Posterior vena cava (tissue), 2 donors: ENCODE measurements at places on chromosomes 3 and 15. TPM values are rescaled to one million over a fixed set of nuclear protein-coding genes. Genes with fewer than 3 reads are reported as not detected.

- DNase-seq: peak; percentile 90
Measured at GRCh38 chr3:46695177-46695961, 1.9 kb upstream of the ALS2CL start.

DNA sequence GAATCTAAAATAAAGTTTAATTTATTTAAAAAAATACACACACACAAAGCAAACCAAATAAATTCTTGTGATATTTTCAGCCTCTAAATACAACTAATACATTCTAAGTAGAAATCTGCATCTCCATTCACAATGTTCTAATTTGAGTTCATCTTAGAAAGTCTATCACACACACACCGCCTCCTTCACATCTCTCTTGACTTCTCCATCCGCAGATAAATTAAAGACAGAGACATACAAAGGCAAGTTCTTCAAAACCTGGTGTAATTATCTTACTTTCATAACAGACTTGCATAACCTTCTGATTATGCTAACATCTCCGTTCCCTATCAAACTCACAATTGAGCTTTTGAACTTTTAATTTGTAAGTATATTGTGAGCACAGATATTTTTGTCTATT lies 657.3 kb downstream of the VGLL3 start:
- DNase-seq: no peak

GRCh38 chr3:160675566-160676124 lies 1.3 kb upstream of the ARL14 start:
- DNase-seq: no peak

DNA sequence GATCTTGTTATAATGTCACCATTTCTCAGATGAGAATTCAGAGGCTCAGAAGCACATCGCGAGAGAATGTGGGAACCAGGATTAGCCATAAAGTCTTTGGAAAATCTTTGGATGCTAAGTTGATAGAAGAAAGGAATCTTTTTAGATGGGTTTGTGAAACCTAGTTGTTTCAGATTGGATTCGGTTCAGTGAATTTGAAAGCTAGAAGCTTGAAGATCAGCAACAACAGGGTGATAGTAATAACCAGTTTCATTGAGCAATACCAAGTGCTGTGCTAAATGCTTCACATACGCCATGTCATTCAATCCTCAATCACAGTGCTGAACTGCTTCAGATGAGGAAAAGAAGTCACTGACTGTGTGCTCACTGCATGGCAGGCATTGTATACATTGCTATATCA lies 47.4 kb upstream of the MITF start:
- DNase-seq: no peak

The ZNF660 gene
- total RNA-seq: 6.2 TPM

The HESX1 gene
- 0.62 TPM for total RNA-seq

DNA sequence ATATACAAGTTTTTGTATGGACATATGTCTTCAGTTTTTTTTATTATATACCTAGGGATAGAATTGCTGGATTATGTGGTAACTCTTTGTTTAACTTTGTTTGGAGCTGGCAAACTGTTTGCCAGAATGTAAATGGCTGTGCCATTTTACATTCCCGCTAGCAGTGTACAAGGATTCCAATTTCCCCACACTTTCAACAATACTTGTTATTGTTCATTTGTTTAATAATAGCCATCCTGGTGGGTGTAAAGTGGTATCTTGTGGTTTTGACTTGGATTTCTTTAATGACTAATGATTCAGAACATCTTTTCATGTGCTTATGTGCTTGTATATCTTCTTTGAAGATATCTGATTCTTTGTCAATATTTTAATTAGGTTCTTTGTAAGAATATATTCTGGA lies 64.4 kb downstream of the ZNF609 start:
- no peak for DNase-seq

DNA sequence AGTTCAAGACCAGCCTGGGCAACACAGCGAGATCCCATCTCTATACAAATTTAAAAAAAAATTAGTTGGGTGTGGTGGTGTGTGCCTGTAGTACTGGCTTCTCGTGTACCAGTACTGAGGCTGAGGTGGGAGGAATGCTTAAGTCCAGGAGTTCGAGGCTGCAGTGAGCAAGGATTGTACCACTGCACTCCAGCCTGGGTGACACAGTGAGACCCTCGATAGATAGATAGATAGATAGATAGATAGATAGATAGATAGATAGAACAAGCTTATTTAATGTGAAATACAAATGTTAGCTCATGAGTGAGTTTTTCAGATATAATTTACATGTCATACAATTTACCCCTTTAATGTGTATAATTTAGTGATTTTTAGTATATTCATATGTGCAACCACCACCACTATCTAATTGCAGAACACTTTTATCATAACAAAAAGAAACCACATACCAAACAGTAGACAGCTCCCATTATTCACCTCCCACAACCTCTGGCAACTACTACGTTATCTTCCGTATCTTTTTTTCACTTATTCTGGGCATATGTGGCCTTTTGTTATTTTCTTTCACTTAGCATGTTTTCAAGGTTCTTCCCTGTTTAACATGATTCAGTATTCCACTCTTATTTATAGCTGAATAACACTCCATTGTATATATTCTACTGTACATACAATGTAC lies 13.1 kb upstream of the PRRT3 start:
- no peak for DNase-seq

DNA sequence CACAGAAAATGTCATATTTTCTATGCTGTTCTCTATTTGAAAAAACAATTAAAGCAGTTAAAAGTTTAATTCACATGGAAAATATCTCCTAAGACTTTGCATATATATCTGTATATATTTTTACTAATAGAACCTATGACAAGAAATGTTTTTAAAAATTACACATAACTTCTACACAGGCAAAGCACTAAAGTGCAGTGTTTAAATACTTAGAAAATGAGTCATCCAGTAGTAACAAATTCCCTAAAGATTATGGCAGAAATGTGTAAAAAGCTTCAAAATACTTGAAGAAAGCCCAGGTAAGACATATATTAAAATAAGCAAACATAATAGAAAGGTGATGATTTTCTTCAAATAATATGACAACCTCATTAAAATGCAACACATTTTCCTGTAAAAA lies 236.6 kb downstream of the TBC1D5 start:
- DNase-seq: no peak

DNA sequence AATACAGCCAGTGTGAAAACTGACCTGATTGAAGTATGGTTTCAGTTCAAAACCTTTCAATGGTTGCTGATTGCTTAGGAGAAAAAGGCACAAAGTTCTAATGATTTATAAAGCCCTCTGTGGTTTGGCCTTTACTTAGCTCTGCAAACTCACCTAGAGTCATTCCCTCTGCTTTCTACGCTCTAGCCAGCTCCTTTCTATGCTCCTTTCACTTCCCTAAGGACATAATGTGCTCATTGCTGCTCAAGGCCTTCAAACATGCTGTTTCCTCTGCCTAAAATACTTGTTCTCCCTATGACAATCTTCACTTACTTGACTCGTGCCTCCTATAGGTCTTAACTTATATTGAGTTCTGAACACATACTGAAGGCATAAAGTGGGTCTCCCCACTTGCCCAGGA lies 19.0 kb downstream of the RPL39L start:
- no peak for DNase-seq
